ENCODE measurements at places on chromosomes 16 and 17.

GRCh38 chr16:59773330-59773729 lies 1039.2 kb upstream of the GOT2 start:
- no peak for DNase-seq

GRCh38 chr16:67881621-67882161 lies 3.0 kb upstream of the NRN1L start:
- DNase-seq, result no peak

DNA sequence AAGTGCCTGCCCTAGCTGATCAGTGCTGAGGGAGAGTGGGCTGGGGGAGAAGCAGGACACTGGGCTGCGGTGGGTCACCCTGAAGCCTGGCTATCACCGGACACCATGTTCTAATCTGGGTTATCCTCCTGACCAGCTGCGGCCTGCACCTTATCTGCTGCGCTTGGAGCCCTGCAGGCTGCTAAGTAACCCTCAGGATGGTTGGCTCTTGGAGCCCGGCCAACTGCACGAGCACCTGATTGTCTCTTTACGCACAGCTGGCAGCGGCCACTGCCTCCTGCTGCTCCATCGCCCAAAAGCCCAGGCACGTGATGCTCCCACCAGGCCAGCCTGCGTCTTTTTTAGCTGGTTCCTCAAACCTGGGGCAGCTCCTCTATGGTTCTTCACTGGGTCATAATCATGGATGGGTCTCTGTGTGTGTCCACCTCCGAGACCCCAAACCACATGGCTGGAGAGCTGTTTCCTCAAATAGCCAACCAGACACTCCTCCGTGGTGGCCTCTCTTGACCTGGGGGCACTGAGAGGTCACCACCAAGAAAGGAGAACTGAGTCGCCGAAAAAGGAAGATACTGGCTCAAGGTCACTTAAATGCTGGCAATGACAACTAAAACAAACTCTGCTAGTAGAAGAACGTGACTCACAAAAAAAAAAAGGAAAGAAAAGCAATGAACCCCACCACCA lies 21.7 kb downstream of the SPHK1 start:
- no peak for DNase-seq

DNA sequence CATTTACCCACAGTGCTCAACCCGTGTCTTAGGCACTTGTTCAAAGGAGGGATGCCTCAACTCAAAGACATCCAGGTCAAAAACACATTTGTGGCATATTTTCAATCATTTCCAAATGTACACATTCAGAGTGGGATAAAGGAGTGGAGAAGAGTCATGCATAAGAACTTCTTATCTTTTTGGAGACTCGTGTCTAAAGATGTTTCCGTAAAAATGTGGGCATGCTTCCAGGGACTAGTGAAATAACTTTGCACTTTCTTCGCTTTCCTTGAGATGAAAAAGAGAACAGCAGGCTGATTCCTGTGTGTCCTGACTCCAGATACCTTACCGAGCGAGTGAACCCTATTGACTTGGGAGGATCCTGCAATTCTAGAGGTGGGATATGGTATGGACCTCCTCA lies 256.6 kb upstream of the KCNJ16 start:
- no peak for DNase-seq

- DNase-seq, result no peak
These were observed 150.7 kb downstream of the SOCS1 start for GRCh38 chr16:11105038-11105903.

- DNase-seq, result no peak
These were observed 32.9 kb upstream of the SOX9 start for GRCh38 chr17:72087876-72088275.

GRCh38 chr17:27810211-27810901 lies 10.0 kb upstream of the NOS2 start:
- no peak for DNase-seq

GRCh38 chr17:11643851-11644250 lies 45.6 kb downstream of the DNAH9 start:
- DNase-seq, result no peak

DNA sequence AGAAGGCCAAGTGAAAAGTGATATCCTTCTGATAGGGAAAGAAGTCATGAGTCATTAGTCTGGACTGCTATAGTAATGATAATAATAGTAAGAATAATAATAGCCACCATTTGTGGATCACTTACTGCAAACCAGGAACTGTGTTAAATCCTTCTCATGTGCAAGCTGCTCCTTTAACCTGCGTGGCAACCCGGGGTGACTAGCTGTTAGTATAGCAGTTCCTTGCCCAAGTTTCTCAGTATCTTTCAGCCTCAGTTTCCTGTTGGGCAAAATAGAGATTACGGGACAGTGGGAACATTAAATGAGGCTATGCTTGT lies 129.5 kb downstream of the CDH13 start:
- DNase-seq, result no peak

- DNase-seq, result no peak
These were observed 268.3 kb downstream of the KCNJ2 start for GRCh38 chr17:70437656-70438055.

DNA sequence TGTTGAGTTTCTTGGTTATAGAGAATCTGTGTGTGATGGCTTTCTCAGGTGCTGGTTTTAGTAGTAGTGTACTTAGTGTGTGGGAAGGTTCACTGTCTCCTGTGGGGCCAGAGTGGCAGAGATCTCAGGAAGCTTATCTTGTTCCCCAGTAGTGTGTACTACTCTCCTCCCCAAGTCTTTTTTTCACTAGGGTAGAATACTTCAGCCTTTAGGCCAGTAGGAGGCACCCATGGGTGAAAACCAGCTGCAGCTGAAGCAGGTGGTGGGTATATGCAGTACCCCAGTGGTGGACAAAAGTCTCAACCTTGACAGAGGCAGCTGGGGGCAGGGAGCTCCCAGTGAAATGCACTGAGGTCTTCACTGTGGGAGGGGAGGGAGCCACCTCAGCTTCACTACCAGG lies 109.9 kb downstream of the PHKB start:
- no peak for DNase-seq

- DNase-seq, result no peak
These were observed 39.4 kb downstream of the IRX5 start for GRCh38 chr16:54970016-54970415.

- DNase-seq, result no peak
These were observed 27.0 kb upstream of the MMD start for GRCh38 chr17:55448681-55449080.

- no peak for DNase-seq
These were observed 69.4 kb upstream of the CA10 start for GRCh38 chr17:52227926-52228325.

GRCh38 chr17:2241823-2242222 lies 61.8 kb downstream of the SMG6 start:
- no peak for DNase-seq

- no peak for DNase-seq
These were observed 4.5 kb downstream of the ABCC3 start for GRCh38 chr17:50638966-50639713.

DNA sequence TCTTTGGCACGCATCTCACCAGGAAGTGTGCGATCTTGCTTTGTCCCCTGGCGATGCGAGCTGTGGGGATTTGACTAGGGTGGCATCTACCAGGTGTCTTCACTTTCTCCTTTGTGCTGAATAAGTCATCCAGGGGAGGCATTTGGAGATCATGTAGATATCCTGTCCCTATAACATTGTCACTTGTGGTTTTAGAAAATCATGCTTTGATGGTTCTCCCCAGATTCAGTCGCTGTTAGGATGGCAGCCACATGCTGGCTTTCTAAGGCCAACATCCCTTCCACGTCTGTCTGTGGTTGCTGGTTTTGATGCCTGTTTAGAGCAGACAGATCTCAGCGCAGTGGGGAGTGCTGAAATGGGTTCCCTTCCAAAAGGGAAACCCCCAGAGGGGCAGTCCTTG lies 2.5 kb downstream of the ADAD2 start:
- no peak for DNase-seq

GRCh38 chr17:59406808-59407381 lies 75.4 kb downstream of the YPEL2 start:
- DNase-seq, result no peak

DNA sequence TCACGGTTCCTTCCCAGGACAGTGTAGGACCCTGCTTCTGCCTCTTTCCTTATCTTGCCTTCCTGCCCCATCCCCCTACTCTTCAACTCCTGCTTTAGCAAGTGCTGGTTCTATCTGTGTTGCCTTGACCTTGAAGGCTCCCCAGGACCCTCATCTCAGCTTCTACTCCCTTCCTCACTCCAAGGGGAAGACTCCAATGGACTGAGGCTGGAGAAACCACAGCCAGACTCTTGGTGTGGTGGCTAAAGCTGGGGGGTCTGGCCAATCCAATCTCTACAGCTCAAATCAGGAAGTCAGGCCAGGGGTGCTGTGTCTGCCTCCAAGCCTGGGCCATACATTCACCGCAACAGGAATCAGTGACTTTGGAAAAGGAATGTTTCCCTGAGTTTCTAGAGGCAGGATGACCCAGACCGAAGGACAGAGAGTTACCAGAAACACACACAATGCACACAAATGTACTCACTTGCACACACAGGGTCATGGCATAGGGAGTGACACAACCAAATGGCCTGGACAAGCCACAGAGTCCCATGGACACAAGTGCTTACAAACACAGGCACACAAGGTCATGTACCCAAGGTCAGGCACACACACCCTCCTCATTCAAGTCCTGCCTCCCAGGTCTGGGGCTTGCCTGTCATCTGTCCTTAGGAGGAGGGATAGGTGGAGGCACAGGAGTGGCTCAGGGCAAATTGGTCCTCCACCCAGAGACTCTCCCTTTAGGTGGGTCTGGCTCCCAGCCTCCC lies 1.7 kb upstream of the HSD11B2 start:
- DNase-seq, result no peak

DNA sequence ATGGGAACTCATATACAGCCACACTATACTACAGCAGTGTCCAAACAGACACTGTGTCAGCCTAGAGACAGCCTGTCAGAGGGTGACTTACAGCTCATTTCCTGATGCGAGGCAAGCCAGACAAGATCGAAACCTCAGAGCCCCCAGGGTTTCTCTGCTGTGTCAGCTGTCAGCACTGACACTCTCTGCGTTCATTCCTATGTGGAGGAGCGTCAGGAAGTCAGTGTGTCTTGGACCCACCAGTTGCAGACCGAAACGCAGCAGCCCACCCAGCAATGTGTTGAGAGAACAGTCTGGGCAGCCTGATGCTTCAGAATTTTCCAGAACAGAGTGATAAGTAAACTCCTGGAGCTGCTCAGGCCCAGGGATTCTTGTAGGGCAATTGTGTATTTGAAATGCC lies 20.6 kb upstream of the MAPT start:
- DNase-seq, result no peak

DNA sequence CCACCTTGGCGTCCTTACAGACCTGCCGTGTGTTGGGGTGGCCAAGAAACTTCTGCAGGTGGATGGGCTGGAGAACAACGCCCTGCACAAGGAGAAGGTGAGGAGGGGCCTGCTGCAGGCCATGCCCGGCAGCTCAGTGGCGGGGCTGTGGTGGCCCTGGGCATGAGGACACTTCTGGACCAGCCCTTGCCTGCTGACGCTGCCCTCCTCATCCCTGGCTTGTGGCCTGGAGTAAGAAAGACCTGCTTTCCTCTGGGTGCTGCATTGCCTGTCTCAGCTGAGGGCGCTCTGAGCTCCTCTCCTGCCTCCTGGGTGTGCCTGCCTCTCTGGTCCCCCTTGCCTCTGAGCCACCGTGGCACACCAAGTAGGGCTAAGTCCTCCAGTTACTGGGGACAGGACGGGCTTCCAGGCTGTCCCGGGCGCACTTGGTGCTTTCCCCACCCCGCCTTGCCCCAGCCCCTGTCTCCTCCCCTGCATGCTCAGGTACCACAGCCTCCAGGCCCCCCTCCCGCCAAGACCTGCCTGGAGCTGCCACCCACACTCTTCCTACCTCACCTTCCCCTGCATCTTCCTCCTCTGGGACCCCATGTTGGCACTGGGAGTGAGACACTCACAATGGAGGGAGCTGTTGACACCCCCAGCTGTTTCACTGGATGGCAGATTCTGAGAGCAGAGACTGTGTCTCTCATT lies 8.7 kb downstream of the ENDOV start:
- DNase-seq, result no peak

GRCh38 chr16:12358898-12359297 lies 382.4 kb downstream of the SNX29 start:
- DNase-seq, result no peak

GRCh38 chr17:74852237-74853047 lies 7.2 kb downstream of the GRIN2C start:
- no peak for DNase-seq

GRCh38 chr16:27217256-27217655 lies 13.9 kb downstream of the KDM8 start:
- no peak for DNase-seq

DNA sequence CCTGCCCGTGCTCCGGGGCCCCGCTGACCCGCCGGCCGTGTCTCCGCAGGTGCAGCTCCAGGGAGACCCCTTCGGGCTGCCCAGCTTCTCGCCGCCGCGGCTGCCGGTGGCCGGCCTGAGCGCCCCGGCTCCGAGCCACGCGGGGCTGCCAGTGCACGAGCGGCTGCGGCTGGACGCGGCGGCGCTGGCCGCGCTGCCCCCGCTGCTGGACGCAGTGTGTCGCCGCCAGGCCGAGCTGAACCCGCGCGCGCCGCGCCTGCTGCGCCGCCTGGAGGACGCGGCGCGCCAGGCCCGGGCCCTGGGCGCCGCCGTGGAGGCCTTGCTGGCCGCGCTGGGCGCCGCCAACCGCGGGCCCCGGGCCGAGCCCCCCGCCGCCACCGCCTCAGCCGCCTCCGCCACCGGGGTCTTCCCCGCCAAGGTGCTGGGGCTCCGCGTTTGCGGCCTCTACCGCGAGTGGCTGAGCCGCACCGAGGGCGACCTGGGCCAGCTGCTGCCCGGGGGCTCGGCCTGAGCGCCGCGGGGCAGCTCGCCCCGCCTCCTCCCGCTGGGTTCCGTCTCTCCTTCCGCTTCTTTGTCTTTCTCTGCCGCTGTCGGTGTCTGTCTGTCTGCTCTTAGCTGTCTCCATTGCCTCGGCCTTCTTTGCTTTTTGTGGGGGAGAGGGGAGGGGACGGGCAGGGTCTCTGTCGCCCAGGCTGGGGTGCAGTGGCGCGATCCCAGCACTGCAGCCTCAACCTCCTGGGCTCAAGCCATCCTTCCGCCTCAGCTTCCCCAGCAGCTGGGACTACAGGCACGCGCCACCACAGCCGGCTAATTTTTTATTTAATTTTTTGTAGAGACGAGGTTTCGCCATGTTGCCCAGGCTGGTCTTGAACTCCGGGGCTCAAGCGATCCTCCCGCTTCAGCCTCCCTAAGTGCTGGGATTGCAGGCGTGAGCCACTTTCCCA lies 5.9 kb downstream of the CTF1 start:
- DNase-seq, result peak; percentile 26

DNA sequence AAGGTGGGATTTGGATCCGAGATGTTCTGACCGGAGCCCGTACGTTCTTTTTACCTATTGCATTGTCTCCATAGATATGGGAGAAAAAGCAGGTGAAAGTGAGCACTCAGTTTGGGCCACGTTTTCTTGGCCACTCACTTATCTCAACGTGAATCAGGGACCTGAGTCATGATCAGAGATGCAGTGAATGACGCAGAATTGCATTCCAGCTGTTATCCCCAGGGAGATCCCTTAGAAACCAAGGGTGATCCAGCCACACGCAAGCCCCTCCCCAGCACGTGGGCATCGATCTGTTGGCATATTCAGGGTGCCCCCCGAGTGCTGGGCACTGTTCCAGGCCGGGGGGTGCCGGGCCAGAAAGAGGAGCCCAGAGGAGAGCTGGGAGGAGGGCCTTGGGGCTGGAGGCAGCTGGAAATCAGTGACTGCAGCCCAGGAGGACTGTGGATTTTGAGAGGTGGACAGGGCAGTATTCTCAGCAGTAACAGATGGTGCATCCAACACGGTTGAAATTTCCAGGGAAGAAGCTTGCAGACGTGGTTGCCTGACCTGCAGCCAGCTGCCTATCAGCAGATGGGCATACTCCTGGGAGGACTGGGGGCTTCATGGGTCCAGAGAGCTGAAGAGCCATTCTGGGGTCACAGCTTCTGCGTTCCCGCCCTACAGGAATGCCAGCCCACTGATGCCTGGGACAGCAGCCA lies 87.2 kb upstream of the CACNG5 start:
- no peak for DNase-seq
